ENCODE measurements at places on chromosomes 11 and 22. TPM values are rescaled to one million over a fixed set of nuclear protein-coding genes. Genes with fewer than 3 reads are reported as not detected.

SMCO4 gene
- total RNA-seq, result 8.1 TPM

- no peak for DNase-seq
These were observed 13.3 kb upstream of the PRG2 start for GRCh38 chr11:57403802-57404147.

ABTB2 gene
- 1.6 TPM for total RNA-seq

DNA sequence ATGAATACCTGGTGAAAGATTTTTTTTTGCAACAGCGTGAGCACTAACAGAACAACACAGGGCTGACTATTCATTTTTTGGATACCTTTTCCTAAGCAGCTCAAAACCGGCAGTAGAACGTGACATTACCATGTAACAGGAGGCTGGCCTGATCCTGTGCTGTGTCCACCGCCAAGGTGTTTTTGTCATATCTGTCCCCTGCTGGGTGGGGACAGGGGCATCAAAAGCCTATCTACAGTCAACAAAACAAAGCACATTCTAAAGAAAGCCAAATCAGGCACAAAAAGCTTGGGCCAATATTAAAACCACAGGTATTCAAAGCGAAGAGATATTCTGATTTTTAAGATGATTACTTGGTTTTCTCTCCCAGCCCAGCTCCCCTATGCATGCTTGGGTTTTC, 151.2 kb downstream of the LRRC4C start:
- DNase-seq, result no peak

- DNase-seq, result no peak
These were observed 49.7 kb downstream of the TRIOBP start for GRCh38 chr22:37746366-37747079.
